Neural progenitor cell (in vitro differentiated cells): ENCODE measurements at places on chromosomes 2 and 18. TPM values are rescaled to one million over a fixed set of nuclear protein-coding genes. Genes with fewer than 3 reads are reported as not detected.

ZAP70 gene
- total RNA-seq = 0.37 TPM in 1 of 2 replicates, not detected in the other

WNT10A gene
- total RNA-seq = not detected in 2 replicates

DNA sequence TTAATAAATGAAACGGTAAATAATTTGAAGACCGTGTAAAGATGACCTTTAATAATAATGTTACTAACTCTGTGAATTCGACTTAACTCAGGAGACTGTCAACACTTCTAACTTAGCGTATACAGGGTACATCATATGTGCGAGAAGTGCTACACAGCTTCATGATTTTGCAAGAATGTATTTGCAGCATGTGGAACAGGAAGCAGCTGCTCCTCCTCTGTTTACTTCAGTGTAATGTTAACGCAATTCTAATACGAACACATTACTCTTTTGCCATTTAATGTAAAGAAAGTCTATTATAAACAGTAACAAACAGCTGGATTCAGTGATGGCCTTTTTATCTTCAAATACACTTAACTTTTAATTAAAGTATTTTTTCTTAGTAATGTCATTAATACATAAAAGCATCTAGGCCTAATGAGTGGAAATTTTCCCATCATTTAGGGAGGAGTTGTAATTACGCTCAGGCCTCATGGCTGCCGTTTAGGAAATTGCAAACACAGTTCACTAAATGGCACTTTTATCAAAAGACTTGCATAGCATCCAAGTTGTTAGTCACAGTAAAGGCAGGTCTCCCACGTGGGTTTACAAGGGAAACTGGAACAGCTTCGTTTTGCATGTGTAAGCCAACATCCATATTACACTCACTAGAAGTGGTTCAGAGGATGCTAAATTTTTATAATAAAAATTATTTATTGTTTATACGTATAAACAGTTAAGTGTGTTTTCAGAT, 635.7 kb downstream of the FBXO15 start:
- DNase-seq = no peak

GRCh38 chr18:77948567-77948966, 698.9 kb downstream of the GALR1 start:
- DNase-seq = no peak

DNA sequence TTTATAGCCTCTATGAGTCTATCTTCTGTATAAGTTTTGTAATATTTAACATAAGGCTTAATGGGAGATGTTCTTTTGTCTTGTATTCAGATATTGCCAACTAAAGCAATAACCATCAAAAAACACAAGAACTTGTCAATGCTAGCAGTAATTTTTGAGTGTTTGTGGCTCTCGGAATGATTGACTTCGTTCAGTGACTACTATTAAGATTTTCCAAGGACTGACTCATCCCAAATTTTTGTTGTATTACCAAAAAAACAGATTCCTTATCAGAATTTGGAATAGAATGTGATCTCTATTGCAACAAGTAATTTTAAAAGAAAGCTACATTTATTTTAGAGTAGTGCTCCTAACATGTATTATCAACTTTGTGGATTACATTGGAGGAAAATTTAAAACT, 8.1 kb downstream of the NABP1 start:
- DNase-seq = no peak

GRCh38 chr2:205902041-205902899, 183.7 kb downstream of the INO80D start:
- no peak for DNase-seq

HAUS1 gene
- total RNA-seq = 141 and 201 TPM in 2 replicates

GRCh38 chr2:68193144-68193543, 35.5 kb downstream of the PNO1 start:
- DNase-seq = no peak

DNA sequence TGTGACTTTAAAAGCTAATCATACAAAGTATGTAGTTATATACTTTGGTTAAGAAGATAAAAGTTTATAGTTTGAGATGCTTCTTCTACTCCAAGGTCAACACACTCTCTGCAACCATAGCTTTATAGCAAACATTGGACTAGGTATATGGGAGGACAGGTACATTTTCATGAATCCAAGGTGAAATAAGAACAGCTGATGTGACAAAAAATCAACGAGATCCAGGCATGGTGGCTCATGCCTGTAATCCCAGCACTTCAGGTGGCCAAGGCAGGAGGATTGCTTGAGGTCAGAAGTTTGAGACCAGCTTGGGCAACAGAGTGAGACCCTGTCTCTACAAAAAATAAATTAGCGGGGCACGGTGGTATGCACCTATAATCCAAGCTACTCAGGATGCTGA, 163.3 kb upstream of the VWC2L start:
- no peak for DNase-seq

GRCh38 chr18:63850020-63850419, 37.5 kb upstream of the SERPINB2 start:
- peak; percentile 60 for DNase-seq

DNA sequence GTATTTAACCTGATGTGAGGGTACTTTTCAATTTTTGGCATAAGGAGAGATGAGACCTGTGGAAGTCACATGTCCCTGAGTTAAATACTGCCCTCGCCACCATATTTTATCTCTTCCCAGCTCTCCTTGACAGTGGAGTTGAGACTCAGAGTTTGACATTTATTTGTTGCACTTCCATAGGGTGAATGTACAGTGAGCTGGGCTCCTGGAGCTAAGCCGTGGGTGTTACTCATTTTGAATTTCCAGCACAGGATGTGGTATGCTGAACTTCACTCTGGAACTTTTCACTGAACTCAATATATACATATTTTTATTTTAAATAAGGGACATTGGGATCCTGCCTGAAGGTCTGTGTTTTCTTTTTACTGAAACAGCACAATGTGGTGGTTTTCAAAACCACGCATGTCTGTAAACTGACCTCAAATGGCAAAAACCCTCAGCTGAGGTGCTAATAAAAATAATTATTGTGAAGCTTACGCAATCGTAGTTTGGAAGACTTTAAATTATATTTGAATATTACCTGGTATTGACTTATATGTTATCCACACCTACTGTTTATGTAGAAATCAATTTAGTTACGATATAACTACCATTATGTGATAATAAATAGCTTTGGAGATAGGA, 12.1 kb downstream of the RNF144A start:
- DNase-seq = no peak

DNA sequence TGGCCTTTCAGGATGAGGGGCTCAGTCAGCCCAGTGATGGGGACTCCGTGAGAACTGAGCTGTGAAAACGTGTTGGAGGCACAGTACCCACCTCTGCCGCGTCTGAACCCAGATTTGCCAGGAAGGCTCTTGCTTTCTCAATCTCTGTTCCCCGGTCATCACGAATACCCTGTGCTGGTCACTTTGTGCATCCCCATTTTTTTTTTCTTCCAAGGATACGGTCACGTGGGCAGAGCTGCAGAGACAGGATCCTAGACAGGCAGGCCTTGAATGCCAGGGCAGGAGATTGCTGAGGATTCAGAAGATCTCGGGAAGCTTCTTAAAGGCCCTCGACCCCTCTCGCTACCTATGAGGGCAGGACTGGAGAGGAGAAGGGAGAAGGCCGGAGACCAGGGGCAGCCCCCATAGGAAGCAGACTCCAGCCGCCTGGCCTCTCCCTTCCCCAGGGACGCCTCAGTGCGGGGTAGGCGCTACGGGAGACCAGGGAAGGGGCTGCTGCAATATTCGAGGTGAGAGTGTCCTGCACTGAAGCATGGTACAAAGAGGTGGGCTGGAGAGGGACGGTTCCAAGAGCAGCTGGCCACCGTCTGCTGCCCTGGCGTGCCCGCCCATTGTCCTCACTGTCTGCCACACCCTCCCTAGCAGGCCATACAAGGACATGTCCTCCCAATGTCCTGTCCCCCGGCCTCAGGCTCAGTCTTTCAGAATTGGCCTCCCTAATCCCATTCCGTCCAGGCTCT, 29.0 kb upstream of the TAF1B start:
- no peak for DNase-seq

DNA sequence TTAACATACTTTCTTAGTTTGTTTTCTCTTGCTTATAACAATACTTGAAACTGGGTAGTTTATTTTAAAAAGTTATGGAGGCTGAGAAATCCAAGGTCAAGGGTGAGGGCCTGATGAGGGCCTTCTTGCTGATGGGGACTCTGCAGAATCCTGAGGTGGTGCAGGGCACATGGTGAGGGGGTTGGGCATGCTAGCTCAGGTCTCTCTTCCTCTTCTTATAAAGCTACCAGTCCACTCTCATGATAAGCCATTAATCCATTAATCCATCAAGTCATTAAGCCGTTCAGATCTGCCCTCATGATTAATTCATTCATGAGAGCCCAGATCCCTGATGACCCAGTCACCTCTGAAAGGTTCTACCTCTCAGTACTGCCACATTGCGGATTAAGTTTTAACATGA, 21.4 kb downstream of the ALMS1 start:
- DNase-seq = no peak

DNA sequence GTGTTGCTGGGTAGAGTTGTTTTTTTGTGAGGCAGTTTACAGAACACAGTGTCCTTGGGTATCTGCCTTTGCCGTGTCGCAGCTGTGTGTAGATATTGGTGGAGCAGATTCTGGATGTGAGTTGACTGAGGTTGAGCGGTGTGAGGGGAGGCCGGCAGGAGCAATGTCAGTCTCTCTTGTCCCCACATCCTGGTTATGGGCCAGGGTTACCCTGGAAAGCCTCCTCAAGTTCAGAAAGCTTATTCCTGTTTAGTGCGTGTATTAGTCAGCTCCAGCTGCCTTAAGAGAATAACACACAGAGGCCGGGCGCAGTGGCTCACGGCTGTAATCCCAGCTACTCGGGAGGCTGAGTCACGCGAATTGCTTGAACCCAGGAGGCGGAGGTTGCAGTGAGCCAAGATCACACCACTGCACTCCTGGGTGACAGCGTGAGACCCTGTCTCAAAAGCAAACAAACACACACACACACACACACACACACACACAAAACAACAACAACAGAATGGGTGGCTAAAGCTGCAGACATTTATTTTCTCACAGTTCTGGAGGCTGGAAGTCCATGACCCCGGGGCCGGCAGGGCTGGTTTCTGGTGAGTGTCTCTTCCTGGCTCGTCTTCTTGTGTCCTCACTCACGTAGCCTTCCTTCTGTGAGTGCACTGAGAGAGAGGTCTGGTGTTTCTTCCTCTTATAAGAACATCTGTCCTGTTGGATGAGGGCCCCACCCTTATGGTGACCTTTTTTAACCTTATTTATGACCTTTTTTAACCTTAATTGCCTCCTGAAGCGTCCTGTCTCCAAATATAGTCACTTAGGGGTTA, 5.1 kb downstream of the NCK2 start:
- no peak for DNase-seq

DNA sequence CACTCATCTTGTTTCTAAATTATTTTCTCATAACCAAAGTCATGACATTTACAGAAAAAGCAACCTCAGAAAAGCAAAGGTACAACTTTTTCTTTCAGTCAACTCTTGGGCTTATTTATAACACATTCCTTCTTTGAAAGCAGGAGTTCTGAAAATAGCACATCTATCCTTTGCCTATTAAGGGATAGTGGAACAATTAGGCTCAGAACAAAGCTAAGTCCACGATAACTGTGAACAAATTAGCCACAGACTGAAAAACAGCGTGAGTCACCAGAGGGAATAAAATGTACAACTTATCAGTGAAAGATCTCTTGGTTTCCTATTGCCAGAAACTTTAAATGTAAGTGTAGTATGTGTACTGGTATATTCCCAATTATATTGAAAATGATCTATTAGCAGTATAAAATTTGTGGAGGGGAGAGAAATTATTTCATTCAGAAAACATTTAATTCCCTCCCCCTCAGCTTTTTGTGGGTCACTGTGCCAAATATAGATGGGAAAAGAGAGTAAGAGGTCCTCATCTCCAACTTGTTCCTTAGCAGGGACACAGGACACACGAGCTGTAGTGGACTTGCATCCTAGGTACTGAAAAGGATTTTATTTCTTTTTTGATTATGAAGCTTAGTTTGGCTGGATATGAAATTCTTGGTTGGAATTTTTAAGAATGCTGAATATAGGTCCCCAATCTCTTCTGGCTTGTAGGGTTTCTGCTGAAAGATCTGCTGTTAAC, 15.4 kb upstream of the MATN3 start:
- no peak for DNase-seq

DNA sequence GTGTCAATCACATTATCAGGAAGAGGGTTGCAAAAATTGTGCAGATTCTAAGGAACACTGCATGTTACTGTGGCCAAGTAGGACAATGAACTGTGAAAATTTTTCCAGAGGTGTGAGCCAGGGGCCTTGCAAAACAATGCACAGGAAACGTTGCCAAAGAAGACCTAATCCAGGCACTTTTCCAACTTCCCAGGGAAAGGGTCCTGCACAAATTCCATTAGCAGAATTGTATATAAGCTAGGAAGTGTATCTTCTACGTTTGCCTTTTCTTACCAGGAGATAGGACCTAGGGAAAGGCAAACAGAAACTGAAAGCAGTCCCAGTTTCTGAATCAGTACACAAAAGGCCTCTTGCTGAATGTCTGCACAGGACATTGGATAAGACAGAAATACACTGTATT, 1888.3 kb upstream of the CELF4 start:
- no peak for DNase-seq

DNA sequence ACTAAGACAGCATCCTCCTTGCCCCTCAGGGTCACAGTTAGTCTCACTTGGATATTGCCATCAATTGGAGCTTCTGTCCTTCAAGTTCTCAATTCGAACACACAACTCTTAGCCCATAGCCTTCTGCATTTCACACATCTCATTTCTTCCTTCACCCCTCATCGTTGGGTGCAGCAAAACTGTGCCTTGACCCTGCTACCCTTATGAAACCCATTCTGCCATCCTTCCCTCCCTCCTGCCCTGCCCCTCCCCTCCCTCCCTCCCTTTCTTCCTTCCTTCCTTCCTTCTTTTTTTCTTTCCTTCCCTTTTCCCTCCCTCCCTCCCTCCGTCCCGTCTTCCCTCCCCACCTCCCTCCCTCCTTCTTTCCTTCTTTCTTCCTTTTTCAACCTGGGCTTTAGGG, 80.7 kb upstream of the CYRIA start:
- no peak for DNase-seq

DNA sequence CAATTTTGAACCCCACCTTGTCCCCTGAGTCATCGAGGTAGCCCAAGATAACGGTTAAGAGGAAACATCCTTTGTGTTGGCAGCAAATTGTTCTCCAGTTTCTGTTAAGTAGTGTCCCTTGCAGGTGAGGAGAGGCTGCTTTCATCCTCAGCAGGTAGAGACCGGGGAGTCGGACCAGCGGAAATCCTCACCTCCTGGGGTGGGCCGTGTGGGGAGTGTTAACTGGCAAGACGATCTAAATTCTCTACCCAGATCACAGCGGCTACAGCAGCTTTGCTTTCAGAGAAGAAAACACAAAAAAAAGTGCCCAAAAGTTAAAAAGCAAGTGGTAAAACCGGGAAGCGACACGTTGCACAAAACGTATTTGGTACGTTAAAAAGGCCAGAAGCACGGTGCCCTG, 63.2 kb downstream of the ADI1 start:
- no peak for DNase-seq

NRP2 gene
- 27.8 and 32.0 TPM in 2 replicates for total RNA-seq

DNA sequence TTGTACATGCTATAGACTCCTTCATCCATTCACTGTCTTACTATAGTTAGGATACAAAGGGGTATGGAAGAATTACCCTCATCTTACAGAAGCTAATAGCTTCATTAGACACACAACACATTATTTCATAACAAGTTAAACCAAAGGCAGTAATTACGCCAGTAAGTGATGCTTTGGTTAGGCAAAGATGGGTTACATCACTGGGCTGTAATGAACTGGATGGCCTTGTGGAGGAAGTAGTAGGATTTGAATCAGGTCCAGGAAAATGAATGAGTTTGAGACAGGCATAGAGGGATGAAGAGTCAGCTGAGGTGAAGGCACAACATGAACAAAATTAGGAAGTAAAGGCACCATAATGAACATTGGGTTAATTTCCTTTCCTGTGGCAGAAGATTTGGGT, 80.1 kb downstream of the SOCS6 start:
- DNase-seq = no peak
